ENCODE measurements at places on chromosomes 5 and 9.

- DNase-seq = no peak
These were observed 33.7 kb downstream of the ADAMTS2 start for GRCh38 chr5:179311581-179311980.

DNA sequence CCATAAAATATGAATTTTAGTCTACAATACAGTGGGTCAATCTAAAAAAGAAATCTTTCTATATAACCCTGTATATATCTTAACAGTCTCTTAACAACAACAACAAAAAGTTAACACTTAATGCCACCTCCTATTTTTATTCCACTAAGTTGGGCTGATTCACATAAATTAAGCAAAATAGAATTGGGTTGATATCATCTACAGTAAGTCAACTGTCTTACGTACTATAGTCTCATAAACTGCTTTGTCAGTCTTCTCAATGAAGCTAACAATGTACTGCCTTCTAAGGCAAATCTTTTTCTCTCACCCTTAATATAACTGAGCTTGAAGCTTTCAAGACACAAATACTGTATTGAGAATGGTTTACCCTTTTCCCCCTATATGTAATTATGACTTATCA lies 185.7 kb downstream of the ADAMTS6 start:
- DNase-seq = no peak

GRCh38 chr5:77960863-77961396 lies 184.8 kb upstream of the TBCA start:
- no peak for DNase-seq

- no peak for DNase-seq
These were observed 775.3 kb upstream of the DMAC1 start for GRCh38 chr9:8574846-8575245.

DNA sequence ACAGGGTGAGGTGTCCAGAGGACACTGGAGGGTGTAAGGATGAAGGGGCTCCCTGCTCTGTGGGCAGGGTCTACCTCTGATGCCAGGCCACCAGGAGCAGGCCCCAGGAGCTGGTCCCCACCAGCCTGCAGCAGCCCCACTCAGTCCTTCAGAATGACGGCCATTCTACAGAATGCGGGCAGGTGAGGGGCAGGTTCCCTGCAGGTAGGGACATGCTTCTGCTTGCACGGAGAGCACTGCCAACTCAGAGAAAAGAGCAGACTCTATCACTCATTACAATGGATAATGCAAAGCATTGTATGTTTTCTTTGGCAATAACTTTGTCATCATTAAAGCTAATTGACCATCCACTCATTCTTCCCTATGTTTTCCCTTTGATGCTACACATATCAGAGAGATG lies 39.0 kb downstream of the DDX31 start:
- no peak for DNase-seq
